ENCODE measurements at places on chromosomes 13 and 19.

GRCh38 chr13:62038214-62038613 lies 622.6 kb upstream of the PCDH20 start:
- no peak for DNase-seq

DNA sequence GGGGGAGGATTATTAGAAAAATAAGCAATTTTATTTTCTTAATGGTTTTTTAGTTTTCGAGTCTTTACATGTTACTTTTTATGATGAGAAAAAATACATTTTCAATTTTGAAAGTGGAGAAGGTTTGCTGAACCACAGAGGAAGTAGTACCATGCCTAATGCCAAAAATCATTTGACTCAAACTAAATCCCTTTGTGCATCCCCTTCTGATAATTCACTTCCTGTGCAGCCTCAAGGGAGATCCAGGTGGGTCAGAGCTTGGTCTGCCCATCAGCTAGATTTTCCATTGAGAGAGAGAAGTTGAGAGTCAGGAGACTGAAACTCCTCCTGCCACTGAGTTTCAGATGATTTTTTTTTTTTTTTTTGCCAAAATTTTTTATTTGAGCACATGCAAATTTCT lies 571.7 kb downstream of the LIG4 start:
- DNase-seq: no peak

DNA sequence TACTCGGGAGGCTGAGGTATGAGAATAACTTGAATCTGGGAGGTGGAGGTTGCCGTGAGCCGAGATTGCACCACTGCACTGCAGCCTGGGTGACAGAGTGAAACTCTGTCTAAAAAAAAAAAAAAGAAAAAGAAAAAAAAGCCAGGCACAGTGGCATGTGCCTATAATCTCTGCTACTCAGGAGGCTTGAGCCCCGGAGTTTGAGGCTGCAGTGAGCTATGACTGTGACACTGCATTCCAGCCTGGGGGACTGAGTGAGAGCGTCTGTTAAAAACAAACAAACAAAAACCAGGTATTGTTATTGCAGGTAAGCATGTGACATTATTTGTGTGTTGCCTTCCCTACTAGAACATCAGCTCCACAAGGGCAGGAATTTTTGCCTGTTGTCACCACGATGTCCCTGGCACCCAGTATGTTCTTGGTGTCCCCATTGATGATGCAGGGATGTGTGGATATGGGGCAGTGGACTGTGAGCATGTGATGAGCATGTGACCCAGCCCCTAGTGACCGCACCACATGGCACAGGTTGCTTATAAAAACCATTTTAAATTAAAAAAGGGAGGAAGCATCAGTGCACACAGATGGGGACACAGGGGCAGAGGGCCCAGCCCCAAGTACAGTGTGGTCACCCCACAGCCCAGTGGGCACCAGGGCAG lies 1.6 kb upstream of the KANK2 start:
- no peak for DNase-seq

- peak; percentile 94 for DNase-seq
Observed at GRCh38 chr19:8361921-8362793, 1.8 kb upstream of the ANGPTL4 start.

- DNase-seq: no peak
Observed at GRCh38 chr19:11887234-11887610, 360 bp upstream of the ZNF69 start.

DNA sequence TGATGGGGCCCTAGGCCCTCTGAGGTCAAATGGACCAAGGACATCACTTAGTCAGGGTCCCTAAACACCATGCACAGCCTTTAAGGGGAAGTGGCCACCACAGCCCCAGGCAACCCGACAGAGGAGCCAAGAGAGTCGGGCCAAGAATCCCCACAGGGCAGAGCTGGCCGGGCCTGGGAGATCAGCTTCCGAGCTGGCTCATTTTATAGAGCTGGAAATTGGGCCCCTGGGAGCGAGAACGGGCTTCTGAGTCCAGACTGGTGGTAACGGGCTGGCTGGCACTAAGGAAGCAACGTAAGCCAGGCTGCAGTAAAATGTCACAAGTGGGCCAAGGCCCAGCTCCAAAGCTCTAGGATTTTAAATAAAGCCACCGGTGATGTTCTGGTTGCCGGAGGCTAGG lies 51.1 kb downstream of the HSPH1 start:
- no peak for DNase-seq

GRCh38 chr19:13834244-13835069 lies 39.2 kb downstream of the ZSWIM4 start:
- DNase-seq: no peak

DNA sequence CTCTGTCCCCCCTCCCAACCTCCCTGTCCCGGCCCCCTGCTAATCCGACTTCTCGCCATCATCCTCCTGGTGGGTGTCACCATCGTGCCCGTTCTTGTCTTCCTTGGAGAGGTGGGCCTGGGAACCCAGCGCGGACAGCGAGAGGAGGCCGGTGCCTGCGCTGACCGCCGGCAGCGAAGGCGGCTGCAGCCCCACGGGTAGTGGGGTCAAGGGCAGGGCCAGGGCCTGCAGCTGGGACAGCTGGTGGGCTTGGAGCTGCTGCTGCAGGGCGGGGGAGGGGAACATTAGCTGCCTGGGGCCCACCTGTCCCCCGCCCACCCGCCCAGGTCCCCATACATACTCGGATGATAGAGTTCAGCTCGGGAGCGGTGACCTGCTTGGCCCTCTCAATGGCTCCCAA lies 8.5 kb downstream of the TLE5 start:
- DNase-seq: no peak

- DNase-seq: peak; percentile 59
Observed at GRCh38 chr19:44356383-44357111, at the start of gene ZNF112. ZNF112 (minus strand) TSS chr19:44356680; CDS start chr19:44340539, 16,141 bp downstream.

- no peak for DNase-seq
Observed at GRCh38 chr19:55699221-55699620, 24.2 kb downstream of the EPN1 start.

DNA sequence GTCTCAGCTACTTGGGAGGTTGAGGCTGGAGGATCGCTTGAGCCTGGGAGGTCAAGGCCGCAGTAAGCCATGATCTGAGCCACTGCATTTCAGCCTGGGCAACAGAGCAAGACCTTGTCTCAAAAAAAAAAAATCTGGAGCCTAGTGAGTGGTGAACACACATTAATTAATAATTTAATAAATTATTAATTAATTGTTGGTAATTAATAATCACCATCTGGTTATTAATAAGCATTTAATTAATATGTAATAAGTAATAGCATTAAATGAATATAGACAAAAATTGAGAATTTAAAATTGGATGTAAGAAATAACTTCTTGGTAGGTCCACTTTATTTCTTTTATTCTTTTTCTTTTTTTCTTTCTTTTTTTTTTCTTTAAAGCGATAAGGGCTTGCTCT lies 31.9 kb upstream of the CEBPA start:
- no peak for DNase-seq

DNA sequence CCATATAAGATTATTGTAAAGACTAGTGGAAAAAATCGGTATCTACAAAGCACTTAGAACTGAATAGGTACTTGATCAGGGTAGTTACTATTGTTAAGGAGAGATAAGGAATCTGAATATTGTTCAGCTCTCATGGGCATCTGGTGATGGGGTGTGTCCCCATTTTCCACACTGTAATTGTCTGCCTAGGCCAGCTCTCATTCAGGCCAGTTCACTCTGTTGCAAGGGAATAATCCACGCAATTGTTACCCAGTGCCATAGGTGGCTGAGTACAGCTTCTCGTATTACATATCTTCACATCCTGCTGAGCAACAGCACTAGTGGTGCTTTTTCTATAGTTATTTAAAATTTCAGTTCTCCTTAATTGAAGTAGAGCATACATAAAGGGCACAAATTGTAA lies 45.6 kb upstream of the C13orf42 start:
- no peak for DNase-seq

DNA sequence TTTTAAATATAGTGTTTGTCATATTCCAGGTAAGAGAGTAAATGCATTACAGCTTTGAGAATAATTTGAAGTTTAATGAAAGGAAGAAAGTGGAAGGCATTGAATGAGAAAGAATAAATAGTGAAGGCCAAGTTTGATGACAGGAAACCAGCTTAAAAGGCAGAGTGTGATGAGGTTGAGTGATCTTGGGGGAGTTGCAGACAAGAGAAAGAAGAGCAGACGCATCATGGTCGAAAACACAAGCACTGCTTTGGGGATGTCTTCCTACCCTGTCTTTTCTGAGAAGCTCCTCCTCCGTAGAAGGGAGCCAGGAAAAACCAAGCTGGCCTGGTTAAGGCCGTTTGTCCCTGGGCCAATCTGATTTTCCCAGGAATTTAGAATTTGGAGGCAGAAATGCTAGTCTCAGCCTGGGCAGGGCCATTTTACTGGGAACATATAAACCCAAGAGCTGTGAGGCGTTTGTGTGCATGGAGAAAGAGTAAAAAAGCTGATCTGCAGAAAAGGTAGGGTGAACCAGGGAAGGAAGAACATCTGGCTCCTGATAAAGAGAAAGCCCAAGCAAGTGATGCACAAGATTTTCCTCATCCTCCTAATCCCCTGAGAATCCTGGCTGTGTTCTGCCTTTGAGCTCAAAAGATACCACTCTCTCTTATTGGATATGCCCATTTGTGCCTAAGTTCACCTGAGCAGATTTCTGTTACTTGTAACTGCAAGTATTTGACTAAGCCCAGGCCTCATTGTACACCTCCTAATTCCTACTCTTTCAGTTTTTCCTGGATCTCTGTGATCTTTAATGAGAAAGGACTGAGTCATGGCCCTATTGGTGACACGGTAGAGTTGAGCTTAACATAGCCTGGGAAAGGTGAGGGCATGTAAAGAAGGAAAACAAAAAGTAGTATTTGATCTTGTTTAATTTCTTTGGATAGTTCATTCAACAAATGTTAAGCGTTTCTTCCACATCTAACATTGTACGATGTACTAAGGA lies 80.0 kb downstream of the WDFY2 start:
- DNase-seq: no peak

GRCh38 chr13:33722216-33722915 lies 95.6 kb upstream of the RFC3 start:
- no peak for DNase-seq

GRCh38 chr19:17794731-17795494 lies at the start of gene B3GNT3:
B3GNT3 (plus strand) TSS chr19:17795138; CDS start chr19:17807808, 12,670 bp downstream.
- DNase-seq: no peak

- no peak for DNase-seq
Observed at GRCh38 chr13:59447846-59448620, 715.7 kb downstream of the DIAPH3 start.

GRCh38 chr19:12913851-12914690 lies 5.0 kb downstream of the SYCE2 start:
- DNase-seq: no peak
